ENCODE measurements at places on chromosomes 2 and 18.
A peak's percentile ranks its signal among the peaks of the same experiment; 100 is the strongest.

- no peak for DNase-seq
Measured at GRCh38 chr18:25443776-25444175, 91.8 kb upstream of the ZNF521 start.

DNA sequence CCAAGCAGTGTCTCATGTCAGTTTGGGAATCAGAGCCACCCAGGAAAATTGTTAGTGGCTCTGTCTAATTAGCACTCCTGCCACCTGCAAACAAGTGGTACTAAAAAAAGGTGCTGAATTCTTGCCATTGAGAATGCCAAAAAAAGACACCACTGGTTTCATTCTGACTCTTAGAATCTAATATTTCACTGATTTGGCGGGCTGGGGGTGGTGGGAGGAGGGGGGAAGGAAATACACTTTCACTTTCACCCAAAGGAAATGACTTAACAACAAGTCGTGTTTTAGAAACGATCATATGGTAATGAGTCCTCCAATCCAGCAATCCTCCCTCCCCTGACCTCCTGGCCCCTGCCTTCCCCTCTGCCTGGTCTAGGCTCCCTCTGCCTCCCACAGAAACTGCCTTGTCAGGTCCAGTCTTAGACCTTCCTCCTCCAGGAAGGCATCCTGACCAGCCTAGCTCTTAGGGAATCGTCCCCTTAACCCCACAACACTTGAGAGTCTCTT lies 4.4 kb upstream of the KLHL29 start:
- peak; percentile 69 for DNase-seq

- peak; percentile 23 for DNase-seq
Measured at GRCh38 chr2:182240862-182241371, 185.9 kb downstream of the PDE1A start.

- no peak for DNase-seq
Measured at GRCh38 chr2:234502285-234502918, 5.5 kb upstream of the ARL4C start.

DNA sequence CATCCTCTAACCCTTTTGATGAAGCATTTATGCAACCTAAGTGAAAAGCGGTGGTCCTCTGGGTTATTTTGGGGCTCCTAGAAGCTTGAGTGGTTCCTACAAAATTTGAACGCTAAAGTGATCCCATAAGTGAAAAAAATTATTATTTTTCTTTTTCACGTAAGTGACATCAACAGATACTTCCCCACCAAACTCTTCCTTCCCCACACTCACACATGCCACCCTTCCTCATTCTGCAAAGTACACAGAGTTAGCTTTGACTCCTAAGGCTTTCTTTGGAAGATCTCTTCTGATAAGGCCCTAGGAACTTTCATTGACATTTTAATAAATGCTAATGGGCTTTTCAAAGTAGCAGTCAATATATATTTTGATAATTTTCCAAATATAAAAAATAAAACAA lies 109.7 kb downstream of the DOCK10 start:
- DNase-seq: no peak

DNA sequence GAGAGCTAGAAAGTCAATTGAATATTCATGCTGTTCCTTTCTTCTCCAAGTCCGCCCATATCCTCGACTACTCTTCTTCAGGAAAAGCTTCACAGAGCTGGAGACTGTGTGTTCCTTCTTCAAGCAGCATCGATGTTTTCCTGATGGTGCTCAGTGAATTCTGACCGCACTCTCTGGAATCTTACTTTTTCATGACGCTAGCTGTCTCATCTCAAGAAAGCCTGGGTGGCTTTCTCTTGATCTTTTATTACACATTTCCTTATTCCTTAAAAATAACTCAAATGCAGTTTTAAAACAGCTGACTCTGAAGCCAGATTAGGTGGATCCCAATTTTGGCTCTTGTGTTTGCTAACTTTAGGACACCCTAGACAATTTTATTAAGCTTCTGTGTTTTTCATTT lies 1245.1 kb upstream of the LRRTM1 start:
- DNase-seq: no peak

GRCh38 chr2:96594691-96595152 lies 43.4 kb downstream of the KANSL3 start:
- DNase-seq: peak; percentile 62

- no peak for DNase-seq
Measured at GRCh38 chr2:241814643-241815476, 5.9 kb downstream of the NEU4 start.

- DNase-seq: no peak
Measured at GRCh38 chr2:241598487-241598886, 38.5 kb downstream of the THAP4 start.

DNA sequence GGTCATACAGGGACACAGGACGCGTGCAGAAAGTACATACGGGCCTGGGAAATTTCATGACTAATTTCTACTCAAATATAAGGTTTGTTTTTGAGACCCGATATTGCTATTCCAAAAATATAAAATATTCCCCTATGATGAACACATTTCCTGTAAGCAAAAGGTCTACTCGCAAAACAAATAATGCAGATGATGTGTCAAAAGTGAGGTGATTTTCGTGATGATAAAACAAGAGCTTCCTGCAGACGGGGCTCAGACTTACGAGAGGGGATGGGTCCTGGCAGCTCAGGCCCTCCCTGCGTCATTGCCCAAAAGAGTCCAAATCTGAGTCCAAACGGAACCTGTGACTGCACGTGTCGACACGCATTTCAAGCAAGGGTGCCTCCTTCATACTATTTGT lies 62.7 kb downstream of the MBP start:
- DNase-seq: peak; percentile 70

- DNase-seq: no peak
Measured at GRCh38 chr2:10613263-10613662, 76.5 kb downstream of the NOL10 start.

- DNase-seq: no peak
Measured at GRCh38 chr18:44741511-44741910, 60.8 kb downstream of the SETBP1 start.

DNA sequence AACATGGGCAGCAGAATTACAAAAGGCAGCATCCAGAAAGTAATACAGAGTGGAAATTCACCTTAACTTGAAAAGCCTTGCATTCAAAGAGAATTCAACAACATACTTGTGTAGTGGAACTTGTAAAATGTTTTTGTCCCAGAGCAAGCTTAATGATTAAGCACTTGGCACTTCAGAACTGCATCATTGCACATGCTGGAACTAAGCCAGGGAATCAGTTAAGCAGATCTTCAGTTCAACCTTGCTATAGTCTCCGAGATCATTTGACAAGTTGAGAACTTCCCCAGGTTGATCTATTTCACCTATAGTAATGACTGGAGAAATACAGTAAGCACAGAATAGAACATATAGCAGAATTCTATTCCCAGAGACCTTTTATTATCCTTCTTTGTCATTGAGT lies 1337.2 kb upstream of the NXPH2 start:
- DNase-seq: no peak

- DNase-seq: no peak
Measured at GRCh38 chr18:40926679-40927078, 1028.4 kb upstream of the PIK3C3 start.

- DNase-seq: no peak
Measured at GRCh38 chr18:61827591-61827990, 65.2 kb downstream of the RNF152 start.

DNA sequence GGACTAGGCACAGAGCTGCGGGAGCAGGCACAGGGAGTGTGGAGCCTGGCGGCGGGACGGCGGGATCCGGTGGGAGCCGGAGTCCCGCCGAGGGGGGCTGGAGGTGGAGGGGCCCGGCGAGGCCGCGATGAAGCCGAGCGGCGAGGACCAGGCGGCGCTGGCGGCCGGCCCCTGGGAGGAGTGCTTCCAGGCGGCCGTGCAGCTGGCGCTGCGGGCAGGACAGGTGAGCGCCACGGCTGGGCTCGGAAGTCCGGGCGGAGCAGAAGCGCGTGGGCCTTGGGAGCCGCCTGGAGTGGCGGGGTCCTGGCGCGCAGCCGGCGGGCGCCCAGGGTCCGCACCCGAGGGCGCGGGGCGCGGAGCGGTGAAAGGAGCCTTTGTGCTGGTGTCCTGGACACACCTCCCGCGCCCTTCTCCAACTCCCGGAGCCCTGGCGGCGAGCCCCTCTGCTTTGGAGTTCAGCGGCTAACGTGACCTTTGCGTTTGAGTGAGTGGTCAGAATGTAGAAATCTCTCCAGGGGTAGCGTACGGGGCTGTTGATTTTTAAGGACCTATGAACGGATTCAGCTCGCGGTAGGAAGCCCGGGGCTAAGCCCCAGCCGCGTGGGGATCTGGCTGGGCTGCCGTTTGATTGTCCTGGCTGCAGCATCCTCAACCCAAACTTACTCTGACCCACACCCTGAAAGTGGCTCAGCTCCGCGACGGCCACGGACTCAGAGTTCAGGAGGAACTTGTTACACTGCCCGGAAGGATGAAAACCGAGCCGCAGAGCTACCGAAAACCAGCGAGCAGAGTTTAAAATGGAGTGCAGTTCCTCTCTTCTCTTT lies 448 bp downstream of the IMPA2 start:
- DNase-seq: peak; percentile 32

DNA sequence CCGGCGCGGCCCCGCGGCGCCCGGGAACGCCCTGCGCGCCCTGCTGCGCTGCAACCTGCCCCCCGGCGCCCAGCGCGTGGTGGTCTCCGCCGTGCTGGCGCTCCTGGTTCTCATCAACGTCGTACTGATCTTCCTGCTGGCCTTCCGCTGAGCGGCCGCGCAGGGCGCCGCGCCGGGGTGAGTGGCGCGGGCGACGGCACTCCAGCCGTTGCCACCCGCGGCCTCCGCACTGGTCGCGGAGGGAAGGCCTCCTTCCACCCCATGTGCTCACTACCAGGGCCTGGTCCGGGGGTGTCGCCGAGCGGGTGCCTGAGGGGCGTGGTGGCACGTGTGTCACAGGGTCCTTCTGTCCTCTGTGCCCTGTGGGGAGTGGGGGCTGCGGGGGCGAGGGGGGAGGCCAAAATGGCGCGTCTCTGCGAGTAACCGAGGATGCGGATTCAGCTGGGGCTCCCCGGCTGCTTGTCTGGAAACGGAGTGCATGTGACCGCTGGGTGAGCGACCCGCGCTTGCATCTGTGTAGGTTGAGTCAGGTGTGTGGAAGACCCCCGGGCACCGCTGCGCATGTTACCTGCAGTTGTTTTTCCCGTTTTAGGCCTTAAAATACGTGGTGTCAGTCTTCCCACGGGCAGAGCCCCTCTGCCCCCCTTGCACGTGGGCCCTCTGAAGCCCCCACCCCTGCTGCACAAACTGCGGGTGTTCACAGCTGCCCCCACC lies 58.0 kb downstream of the FAM168B start:
- DNase-seq: no peak

- no peak for DNase-seq
Measured at GRCh38 chr2:164014068-164014731, 278.4 kb upstream of the FIGN start.

- no peak for DNase-seq
Measured at GRCh38 chr2:36360834-36361233, 5.3 kb downstream of the CRIM1 start.

DNA sequence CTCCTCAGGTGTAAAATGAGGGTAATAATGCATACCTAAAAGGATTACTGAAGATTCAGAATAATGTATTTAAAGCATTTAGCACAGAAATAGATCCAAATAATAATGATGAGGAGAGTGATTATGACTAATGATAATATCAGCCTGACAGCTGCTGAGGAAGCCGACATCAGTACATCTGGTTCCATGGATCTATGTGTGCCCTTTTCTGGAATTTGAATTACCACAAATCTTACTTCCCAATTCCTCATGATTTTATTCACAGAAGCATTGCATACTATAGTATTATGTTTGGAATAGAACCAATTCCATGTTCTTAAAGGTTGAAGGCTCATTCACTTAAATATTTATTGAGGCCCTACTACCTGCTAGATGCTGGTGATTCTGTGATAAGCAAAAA lies 248.9 kb upstream of the THUMPD2 start:
- no peak for DNase-seq

DNA sequence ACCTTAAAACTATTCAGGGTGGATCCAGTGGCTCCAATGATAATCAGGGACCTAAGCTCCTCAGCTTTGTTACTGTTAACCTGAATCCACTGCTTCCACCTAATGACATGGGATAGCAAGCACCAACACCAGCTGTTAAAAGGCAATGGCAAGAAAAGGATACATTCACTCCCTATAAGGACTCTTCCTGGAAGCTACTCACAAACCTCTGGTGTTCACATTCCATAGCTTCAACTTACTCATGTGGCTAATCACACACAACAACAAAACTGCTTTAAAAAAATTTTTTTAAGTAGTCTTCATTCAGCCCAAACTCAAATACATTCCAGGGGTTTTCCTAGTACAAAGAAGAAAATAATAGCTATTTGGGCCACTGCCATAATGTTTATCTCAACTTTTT lies 24.5 kb downstream of the ROCK2 start:
- no peak for DNase-seq

DNA sequence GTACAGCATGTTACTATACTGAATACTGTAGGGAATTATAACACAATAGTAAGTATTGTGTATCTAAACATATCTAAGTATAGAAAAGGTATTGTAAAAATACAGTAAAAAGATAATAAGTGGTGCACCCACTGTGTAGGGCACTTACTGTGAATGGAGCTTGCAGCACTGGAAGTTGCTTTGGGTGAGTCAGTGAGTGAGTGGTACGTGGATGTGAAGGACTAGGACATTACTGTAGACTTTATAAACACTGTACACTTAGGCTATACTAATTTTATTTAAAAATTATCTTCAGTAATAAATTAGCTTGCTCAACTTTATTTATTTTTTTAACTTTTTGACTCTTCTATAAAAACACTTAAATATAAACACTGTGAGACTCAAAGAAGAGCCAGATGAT lies 82.6 kb downstream of the MTA3 start:
- no peak for DNase-seq

- no peak for DNase-seq
Measured at GRCh38 chr18:5851998-5852397, 43.3 kb downstream of the TMEM200C start.

GRCh38 chr2:136844546-136844945 lies 79.2 kb downstream of the THSD7B start:
- no peak for DNase-seq

DNA sequence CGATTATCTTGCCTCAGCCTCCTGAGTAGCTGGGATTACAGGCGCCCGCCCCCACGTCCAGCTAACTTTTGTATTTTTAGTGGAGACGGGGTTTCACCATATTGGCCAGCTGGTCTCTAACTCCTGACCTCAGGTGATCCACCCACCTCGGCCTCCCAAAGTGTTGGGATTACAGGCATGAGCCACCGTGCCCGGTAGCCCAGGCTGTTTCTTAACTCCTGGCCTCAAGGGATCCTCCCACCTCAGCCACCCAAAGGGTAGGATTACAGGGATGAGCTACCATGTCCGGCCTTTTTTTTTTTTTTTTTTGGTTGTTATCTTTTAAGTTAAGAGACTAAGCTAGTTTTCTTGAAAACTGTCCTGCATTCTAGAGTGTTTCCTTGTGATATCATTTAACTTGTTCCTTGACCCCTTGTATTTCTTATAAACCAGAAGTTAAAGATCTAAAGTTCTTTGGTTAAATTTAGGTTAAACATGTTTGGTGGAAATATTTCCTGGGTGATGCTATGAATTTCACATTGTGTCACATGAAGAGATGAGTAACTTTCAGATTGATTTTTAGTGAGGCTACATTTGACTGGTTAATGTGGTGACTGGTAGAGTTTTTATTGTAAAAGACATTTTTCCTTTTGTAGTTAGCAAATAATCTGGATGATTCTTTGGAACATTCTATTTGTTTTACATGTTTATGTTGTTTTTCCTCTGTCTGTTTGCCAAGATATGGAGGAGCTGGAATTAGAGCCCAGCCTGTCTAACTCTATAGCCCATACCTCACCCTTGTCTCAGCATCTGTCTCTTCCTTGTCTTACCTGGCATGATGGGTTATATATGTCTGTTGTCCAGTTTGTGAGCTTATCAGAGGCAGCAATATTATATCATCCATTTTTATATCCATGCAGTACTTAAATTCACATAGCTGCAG lies 5.2 kb downstream of the NCAPH start:
- DNase-seq: peak; percentile 73

- no peak for DNase-seq
Measured at GRCh38 chr2:122179492-122180165, 424.2 kb downstream of the TSN start.

Data from activated CD4-positive, alpha-beta T cell treated with anti-CD3 and anti-CD28 coated beads, Interleukin-2, Interleukin-6, amounts not matched to agents 100 ng/mL and 50 ng/mL, durations not matched to agents 16 hours and 8 hours (primary cell).